ENCODE measurements at places on chromosomes 4 and X.

GRCh38 chr4:54547299-54548097, 110.3 kb upstream of the KIT start:
- no peak for DNase-seq

GRCh38 chrX:47078129-47079043, at the start of gene RGN:
Gene RGN, plus strand, starts transcription at chrX:47078443. Its CDS starts 2,702 bp downstream, at chrX:47081145.
- no peak for DNase-seq

DNA sequence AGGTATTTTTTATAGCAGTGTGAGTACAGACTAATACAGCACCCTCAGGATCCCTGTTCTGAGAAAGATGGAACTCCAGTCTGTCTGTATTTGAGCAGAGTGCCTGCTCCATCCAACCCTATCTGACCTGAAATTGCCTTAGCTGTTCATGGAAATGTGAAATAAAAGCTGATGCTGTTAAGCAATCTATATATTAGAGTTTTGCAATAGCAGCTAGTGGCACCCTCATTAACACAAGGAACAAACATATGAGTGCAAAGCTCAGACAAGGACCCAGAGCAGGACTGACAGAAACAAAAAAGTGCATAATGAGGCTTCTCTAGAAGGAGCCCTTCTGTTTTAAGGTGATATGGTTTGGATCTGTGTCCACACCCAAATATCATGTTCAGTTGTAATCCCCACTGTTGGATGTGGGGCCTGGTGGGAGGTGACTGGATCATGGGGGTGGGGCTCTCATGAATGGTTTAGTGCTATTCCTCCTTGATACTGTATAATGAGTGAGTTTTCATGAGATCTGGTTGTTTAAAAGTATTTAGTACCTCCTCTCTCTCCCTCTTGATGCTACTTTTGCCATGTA, 272.9 kb upstream of the KLF3 start:
- DNase-seq: no peak

- peak; percentile 34 for DNase-seq
Observed at GRCh38 chr4:128461291-128462102, 173.9 kb upstream of the PGRMC2 start.

DNA sequence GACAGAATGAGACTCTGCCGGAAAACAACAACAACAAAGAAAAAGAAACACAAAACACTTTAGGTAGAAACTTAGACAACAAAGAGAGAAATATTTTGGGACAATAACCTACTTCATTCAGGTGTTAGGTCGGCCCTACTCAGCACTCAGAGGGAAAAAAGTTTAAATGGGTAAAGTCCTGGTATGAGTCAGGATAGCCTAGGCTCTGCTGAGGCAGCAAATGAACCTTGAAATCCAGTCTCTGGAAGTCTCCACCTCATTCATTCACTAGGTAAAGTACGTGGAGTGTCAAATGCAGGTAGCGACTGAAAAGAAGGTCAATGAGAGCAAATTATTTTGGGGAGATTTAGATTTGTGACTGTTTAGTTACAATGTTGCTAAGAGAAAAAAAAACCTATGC, 127.4 kb downstream of the FHDC1 start:
- no peak for DNase-seq

GRCh38 chr4:53676402-53676871, 85.2 kb upstream of the LNX1 start:
- DNase-seq: peak; percentile 55

DNA sequence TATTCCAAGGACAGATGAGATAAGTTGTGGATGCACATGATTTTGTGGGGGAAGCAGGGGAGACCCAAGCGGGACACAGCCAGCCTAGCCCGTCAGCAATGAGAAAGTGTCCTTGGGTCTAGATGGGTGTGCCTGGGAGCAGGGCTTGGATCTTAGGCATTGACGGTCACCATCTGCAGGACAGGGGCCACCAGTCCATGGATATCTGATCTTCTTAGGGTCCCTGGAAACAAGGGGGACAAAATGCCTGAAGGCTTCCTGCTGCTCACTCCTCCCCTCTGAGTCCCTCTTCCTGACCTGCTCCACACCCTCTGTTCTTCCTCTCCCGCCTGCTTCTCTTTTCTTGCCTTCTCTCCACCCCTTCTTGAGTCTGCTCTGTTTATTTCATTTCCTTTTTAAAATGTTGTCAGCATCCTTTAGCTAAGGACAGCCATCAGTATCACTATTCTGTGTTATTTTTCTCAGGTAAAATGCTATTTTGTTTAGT, 298.4 kb downstream of the RAPGEF2 start:
- no peak for DNase-seq

GRCh38 chr4:114601304-114602052, 2.9 kb downstream of the UGT8 start:
- DNase-seq: no peak

DNA sequence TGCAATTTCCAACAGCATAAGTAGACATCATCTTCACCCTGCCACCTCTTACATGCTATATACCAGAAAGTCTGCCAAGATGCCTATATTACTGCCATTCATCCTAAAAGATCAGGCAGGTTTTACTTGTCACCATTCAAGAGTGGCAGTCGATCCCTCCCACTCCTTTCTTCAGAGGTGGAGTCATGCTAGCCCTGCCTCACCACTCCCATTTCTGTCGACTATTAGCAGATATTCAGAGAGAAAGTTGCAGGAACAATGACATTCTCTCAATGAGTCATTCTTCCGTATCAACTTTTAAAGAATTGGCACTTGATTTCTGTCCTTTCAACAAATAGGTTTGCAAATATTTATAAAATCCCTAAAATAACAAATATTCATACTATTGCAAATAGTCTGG, 1060.1 kb downstream of the ADGRL3 start:
- no peak for DNase-seq

GRCh38 chr4:92501456-92501855, 197.7 kb downstream of the GRID2 start:
- DNase-seq: no peak

DNA sequence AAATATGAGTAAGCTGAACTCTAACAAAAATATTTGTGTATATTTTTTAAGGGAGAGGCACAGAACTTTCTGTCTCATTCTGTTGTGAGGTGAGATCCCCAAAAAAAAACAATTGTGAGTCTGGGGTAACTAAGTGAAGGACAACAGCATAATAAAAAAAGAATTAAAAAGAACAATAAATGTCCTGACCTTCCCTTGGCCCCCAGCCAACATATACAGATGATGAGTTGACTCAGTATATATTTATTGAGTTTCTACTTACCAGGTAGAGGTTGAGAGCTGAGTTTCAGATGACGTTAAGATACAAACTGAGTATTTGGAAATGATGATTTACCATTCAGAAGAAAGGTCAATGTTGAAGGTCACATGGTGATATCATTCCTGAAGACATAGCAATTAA, 239.5 kb downstream of the KCNIP4 start:
- DNase-seq: no peak

GRCh38 chr4:85787133-85787532, 312.2 kb downstream of the ARHGAP24 start:
- no peak for DNase-seq

- no peak for DNase-seq
Observed at GRCh38 chr4:174516794-174517193, 5.5 kb downstream of the HPGD start.

GRCh38 chr4:48409203-48409602, 67.9 kb downstream of the SLAIN2 start:
- DNase-seq: no peak

- no peak for DNase-seq
Observed at GRCh38 chr4:139214039-139214534, 37.1 kb upstream of the ELF2 start.

GRCh38 chrX:3192835-3193234, 151.6 kb downstream of the ARSF start:
- no peak for DNase-seq

DNA sequence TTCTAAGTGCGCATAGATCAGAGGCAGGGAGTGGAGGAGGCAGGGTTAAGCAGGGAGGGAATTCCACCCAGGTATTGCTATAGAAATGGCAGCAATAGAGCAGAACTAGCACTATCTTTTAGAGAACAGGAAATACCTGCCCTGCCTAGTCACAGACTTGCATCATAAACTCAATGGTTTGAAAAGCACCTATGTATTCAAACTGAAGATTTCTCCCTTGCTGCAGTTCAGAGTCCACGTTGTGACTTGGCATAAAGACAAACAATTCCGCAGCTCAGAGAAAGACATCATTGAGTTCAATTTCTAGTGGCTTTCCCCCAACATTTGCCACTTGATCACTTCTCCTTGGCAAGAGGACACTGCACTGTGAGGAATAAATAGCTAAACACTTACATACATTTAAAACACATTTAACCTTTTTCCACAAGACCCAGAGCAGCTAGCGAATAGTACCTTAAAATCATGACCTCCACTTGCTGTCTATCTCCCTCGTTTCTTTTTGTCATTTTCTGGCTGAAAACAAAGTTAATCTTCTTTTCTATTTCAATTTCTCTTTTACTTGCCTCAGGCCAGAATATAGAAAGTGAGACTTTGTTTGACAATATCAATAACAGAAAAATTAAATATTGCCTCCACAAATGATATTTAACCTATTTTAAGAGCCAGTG, 42.4 kb downstream of the SLC7A11 start:
- DNase-seq: no peak

GRCh38 chrX:120790552-120790951, 85.1 kb downstream of the CT47B1 start:
- DNase-seq: no peak

GRCh38 chr4:1761130-1761689, 31.9 kb upstream of the FGFR3 start:
- no peak for DNase-seq

- peak; percentile 50 for DNase-seq
Observed at GRCh38 chrX:41441934-41442823, 5.0 kb upstream of the NYX start.

DNA sequence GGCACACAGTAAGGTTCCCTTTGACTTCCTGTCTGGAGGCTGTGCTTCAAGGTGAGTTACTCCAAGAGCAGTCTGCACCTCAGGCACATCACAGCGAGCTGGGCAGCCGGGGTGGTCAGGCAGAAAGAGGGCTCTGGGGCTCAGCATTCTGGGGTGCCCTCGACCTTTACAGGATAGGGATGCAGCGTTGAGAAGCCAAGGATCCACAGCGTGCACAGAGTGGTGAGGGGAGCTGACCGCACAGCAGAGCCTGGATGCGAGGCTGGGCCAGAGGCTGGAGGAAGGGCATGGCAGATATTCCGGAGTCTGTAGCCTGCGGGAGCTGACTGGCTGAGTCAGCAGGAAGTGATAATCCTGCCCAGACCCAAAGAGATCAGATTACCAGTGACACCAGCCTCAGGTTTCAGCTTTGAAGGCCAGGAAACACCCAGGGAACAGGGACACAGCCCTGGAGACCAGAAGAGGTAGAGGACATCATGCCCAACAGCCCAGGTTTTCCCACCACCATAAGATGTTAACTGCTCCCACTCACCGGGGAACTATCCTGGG, 38.4 kb upstream of the PDLIM3 start:
- DNase-seq: no peak

DNA sequence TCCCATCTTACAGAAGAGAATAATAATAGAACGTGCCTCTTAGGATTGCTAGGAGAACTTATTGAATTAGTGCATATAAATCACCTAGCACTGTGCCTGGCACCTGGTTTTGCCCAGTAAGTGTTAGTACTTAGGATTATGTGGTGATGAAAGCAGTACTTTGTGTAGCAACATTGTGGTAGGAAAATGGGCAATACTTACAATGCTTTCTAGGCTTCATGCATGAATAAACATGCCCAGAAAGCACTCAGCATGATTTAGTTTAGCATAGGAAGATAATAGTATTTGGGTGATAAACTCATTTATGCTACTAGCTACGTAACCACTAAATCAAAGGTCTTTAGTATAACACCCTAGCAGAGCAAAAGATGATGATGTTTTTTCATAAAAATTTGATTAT, 105.6 kb downstream of the NEUROG2 start:
- no peak for DNase-seq

- DNase-seq: no peak
Observed at GRCh38 chr4:113560579-113560978, 201.0 kb downstream of the CAMK2D start.

GRCh38 chr4:138555584-138555983, 313.4 kb upstream of the SLC7A11 start:
- no peak for DNase-seq

GRCh38 chr4:107600436-107600835, 119.6 kb downstream of the PAPSS1 start:
- DNase-seq: peak; percentile 28

All from AG09309 (cell line).